T-helper 17 cell (primary cell): ENCODE measurements at places on chromosomes 1 and 21.

DNA sequence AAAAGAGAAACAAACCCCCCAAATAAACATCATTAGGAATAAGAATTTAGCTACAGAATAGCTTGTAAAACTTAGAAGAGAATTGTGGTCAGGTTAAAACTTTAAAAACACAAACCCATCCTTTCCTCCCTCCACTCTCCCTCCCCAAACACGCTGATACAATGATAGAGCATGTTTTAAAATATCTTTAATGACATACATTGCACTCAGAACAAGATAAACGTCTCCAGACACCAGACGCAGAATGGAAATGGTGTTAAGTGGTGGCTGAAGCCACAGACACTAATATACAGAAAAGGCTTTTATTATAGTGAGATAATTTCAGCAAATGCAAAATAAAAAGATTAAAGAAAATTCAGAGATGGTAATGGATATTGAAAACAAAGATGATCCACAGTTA, 58.9 kb upstream of the SAMD13 start:
- no peak for DNase-seq

- no peak for DNase-seq
Measured at GRCh38 chr1:119895102-119895501, 1.2 kb downstream of the ADAM30 start.

DNA sequence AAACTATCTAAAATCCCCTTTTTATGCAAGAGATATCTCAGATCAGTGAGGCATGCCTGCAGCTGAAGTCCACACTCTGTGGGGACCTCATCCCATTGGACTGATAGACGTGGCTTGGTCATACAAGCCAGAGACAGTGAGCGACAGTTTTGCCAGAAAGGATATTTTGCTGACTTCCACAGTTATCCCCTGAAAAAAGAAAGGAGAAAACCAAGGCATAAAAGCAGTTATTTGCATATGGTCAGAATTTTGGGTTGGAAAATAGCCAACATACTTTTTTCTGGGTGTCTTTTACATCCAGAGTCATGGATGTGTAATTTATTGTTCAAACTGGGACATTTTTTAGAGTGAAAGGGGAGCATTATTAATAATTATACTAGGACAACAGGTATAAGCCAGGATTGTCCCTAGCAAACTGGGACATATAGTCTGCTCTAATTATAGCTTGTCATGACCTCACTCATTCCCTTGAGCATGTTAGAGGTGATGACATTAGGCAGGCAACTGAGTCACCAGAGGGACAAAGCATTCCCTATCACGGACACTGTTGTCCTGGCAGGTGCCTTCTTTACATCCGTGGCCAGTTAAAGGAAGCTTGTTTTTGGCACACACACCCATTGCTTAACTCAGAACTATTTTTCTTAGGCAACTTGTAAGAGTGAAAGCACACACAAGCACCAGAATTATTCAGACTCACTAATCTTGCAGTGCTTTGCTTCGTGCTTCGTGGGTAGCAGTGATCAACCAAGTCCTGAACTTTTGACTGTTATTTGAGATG, 65.5 kb downstream of the PRRX1 start:
- DNase-seq = no peak

DNA sequence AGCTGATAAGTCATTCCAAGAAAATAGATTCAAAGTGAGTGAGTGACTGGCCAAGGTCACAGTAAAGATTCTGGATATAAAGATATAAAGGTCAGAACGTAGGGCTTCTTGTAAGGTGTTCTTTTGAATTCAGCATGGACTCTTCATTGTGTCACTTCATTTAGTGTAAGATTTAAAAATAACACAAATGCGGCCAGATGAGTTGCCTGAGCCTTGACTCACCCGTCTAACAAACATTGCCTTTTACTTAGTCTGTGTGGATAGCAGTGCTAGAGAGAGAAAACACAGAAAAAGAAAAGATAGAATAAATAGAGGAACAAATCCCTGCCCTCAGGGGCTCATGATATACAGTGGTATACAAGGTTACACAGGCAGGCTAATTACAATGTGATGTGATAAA, 223.4 kb downstream of the PLPP3 start:
- no peak for DNase-seq

GRCh38 chr1:60818969-60819701, 263.2 kb upstream of the NFIA start:
- DNase-seq = no peak

DNA sequence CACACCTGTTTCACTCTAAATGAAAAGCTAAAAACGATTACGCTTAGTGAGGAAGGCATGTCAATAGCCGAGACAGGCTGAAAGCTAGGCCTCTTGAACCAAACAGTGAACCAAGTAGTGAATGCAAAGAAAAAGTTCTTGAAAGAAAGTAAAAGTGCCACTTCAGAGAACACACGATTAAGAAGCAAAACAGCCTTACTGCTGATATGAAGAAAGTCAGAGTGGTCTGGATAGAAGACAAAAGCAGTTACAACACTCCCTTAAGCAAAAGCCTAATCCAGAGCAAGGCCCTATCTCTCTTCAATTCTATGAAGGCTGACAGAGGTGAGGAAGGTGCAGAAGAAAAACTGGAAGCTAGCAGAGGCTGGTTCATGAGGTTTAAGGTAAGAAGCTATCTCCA, 130.7 kb downstream of the SIPA1L2 start:
- DNase-seq = no peak

GRCh38 chr1:23489842-23490241, 5.9 kb upstream of the ASAP3 start:
- DNase-seq = no peak

DNA sequence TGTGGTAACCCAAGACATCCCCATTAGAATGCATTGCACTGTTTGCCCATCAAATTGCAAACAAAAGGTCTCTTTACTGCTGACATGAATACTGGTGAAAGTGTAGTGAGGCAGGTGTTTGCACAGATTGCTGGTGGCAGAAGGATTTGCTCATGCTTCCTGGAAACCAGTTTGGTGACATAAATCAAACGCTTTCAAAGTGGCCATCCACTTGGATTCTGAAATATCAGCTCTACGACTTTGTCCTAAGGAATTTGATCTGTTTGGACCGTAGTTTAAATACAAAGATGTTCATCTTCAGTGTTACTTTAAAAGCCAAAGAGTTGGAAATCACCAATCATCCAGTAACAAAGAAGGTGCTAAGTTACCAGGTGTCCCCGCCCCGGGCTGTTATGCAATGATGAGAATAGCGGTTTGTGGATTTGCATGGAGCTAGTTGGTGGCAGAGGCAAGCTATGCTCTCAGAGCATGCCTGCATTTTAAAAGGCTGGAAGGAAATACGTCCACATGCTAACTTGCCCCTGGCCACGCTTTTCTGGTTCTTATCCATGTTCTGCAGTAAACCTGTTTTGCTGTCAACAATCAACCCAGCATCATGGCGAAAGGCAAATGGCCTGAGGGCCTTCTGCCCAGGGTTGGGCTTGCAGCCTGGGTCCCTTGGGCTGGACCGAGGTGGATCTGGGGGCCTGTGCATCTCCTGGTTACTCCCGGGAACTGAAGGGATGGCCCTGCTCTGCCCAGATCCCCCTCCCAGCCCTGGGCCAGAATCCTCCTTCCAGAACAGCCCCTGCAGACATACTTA, 49.2 kb downstream of the UMODL1 start:
- no peak for DNase-seq

- DNase-seq = no peak
Measured at GRCh38 chr1:183284086-183284485, 98.0 kb downstream of the LAMC2 start.

DNA sequence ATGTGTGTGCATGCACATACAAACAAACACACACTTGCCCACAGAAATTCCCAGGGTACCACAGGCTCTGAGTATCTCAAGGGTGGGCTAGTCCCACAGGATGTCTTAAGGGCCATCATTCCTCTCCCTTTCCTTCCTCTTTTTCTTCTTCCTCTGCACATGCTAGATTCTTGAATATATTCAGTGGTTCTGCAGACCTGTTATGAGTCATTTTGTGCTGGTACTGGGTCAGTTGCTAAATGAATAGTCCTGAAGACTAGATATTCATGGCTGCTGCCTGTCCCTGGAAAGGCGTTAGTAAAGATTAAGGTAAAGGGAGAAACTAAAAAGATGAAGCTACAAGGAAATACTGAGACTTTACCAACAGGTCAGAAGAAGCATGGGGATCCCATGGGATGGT, 256.7 kb upstream of the KIAA0040 start:
- no peak for DNase-seq

GRCh38 chr1:206738370-206739366, 31.9 kb upstream of the IL19 start:
- DNase-seq = no peak
